Ureter (tissue), 1 donor: ENCODE measurements at places on chromosomes 12 and 14. TPM values are rescaled to one million over a fixed set of nuclear protein-coding genes. Genes with fewer than 3 reads are reported as not detected.

CCDC196 gene
- total RNA-seq: not detected

CLEC1B gene
- total RNA-seq: not detected

DNA sequence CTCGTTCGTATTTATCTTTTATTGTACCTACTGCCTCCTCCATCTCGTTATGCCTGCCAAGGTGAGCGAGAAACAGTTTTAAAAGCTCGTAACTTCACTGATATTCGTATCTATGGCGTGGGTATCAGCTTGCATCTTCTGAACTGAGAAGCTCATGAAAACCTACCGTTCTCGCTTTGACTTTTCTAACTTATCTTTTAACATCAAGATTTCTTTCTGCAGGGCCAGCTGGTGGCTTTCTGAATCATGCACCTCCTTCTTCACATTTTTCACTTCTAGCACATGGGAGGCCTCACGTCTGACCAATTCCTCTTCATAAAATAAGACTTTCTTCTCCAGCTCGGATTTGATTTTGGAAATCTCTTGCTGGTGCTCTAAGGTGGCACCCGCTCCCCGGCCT is 45.8 kb downstream of the AMN start:
- DNase-seq: no peak

GRCh38 chr12:40224439-40225291 is at the start of gene LRRK2:
Gene LRRK2 (plus strand): TSS chr12:40224997. CDS start chr12:40225132, 135 bp downstream.
- peak; percentile 81 for DNase-seq

SELPLG gene
- 4.3 TPM for total RNA-seq

DNA sequence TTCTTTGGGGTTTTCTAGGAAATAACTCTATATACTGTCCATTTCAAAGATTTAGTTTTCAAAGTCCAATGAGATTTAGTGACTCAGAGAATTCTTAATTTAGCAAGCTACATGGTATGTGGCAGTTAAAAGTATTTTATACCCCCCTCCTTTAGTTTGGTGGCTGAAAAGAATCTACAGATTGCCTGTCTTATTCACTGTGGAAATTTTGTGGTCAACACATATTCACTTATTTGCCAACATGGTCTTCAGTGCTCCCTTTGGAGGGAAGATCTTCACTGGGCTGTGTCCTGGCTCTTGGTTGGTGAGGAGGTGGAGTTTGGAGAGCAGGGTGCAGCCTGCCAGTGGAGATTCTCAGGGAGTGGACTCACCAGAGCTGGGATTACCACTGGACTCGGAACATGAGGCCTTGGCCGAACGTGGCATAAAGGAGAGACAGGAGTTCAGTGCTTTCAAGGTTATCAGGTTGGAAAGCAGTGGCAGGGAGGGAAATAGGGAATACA is 39.8 kb downstream of the SAMD4A start:
- no peak for DNase-seq

GRCh38 chr14:59475709-59476108 is 8.5 kb downstream of the L3HYPDH start:
- no peak for DNase-seq

- no peak for DNase-seq
Measured at GRCh38 chr12:76311796-76312195, 36.4 kb downstream of the BBS10 start.

GRCh38 chr14:103606963-103607668 is 21.9 kb upstream of the KLC1 start:
- DNase-seq: peak; percentile 75

GRCh38 chr12:88870000-88870737 is 289.9 kb upstream of the KITLG start:
- DNase-seq: no peak

DNA sequence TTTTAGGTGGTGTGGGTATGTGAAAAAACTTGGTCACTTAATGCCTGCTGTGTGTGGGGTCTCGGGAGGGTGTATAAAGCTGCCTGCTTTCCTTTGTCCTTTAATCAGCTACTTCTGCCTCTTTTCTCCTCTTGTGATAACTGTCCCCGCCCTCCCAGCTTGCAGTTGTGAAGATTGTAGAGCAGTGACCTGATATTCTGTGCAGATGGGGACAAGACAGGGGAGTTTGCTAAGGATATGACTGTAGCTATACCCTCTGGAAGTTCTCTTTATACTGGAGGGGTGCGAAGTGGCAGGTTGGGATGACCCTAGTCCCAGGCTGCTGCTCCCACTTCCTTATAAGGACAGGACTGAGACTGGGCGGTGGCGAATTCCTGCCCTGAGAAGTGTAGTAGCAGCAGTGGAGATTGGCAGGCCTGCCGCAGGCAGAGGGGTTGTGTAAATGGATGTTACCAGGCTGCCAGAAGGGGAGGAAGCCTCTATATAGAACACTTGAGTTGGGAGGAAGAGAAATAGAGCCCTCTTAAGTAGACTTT is 835 bp downstream of the MYL6 start:
- DNase-seq: peak; percentile 89

DNA sequence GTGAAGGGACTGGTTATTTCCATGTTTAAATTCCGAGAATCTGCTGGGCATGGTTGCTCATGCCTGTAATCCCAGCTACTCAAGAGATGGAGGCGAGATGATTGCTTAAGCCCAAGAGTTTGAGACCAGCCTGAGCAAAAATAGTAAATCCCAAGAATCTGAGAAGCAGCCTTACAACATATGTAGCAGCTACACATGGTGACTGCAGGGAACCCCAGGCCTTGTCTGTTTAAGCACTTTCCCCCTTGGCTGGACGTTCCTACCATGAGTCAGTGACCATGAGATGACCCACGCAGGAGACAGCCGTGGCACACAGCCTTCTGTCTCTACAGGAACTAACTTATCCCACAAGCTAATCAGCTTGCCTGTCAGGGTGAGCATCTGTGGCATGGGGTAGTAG is 5.5 kb upstream of the SLC24A4 start:
- no peak for DNase-seq

GPR132 gene
- total RNA-seq: 1.5 TPM

REM2 gene
- total RNA-seq: 0.18 TPM

- no peak for DNase-seq
Measured at GRCh38 chr12:62400135-62400534, 66.5 kb upstream of the MON2 start.

DNA sequence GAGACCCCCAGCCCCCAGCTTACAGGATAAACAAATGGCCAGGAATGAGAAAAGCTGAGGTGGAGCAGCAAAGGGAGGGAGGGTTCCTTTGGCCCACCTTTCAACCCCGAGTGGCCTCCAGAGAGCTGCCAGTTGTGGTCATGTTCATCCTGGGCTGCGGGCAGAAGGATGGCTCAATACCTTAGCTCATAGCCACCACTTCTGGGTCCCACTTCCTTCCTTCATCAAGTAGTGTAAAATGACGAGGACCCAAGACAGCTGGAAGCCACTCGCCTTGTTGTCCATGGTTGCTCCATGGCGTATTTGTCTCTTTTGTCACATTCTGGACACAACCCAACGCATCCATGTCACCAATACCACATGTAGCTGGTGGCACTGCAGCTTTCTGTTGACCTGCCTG is 24.2 kb downstream of the CRACR2A start:
- no peak for DNase-seq

DNA sequence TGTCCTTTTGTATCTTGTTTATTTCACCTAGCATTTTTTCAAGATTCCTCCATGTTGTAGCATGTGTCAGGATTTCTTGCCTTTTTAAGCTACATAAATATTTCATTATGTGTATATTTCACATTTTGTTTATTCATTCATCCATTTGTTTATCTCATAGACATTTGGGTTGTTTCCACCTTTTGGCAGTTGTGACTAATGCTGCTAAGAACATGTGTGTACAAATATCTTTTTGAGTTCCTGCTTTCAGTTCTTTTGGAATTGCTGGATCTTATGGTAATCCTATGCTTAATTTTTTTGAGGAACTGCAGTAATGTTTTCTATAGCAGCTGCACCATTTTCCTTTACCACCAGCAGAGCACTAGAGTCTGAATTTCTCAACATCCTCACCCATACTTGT is 62.4 kb downstream of the SCN8A start:
- no peak for DNase-seq

DNA sequence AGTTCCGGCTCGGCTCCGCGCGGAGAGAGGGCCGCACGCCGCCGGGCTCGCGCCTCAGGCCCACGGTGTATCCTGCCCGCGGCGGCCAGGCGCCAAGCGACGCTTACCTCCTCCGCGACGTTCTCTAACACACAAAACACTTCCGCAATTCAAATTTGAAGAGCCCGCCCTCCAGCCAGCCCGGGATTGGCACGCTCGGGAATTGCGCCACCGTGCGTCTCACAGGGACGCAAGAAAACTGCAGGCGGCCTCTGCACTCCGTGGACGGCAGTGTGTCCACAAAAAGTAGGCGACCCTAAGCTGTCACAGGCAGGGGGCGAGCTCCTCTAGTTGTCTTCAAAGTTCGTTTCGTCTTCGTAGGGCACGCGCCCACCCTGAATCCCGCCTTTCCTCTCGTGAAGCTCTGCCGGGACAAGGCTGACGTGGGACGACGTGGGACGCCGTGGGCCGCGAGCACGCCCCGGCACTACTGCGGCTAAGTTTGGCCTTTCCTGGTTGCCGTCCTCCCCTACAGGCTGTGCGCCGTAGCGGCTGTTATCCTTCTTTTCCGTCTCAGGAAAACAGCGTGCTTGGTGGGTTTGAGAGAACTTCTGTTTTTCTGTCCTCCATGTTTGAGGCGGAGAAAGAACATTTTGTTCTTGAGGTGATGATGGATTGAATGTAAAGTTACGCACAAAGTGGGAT is at the start of gene MIS18BP1:
MIS18BP1 (minus strand) TSS at position 133 of the 684 bp plus-strand sequence. CDS start 5,916 bp downstream, outside the sequence.
- peak; percentile 96 for DNase-seq

CD69 gene
- 10.7 TPM for total RNA-seq

CLEC9A gene
- total RNA-seq: 0.57 TPM

DNA sequence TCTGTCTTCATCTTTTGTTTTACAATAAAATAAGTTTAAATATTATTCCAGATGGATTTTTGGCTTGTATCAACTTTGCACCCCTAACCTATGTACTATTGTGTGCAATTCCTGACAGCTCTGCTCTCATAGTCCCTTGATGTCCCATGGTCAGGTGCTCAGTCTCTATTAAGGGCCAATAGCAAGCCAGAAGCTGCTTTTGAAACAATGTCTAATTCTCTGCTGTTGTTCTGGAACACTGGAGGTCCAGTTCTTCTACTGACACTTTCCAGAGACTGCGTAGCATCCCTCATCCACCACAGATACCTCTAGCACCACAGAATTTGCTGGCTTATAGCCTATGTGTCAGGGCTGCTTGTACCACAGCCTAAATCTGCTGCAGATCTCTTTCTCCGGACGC is 74.6 kb downstream of the BRMS1L start:
- DNase-seq: no peak

DNA sequence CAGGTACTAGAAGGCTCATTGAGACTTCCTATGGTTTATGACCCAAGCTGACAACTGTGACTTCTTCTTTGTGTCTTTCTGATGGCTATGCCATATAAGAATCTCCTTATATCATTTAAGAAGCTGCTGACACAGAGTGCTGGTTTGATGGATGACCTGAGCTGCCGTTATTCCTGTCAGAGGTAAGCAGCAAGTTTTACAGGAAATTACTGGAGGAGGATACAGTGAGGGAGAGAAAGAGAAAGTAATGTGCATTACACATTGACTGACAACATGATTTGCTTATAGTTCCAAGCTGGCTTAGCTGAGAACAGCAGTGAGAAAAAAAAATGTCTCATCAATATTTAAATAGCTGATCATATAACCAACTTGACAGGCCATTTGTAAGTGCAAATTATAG is 981.4 kb downstream of the FSCB start:
- no peak for DNase-seq

GARIN6 gene
- total RNA-seq: not detected

GRCh38 chr12:84161296-84161695 is 751.3 kb downstream of the SLC6A15 start:
- no peak for DNase-seq
